Activated B cell treated with CpG ODN at 0.5 μM for 24 hours (primary cell): ENCODE measurements at places on chromosomes 13 and 19. TPM values are rescaled to one million over a fixed set of nuclear protein-coding genes. Genes with fewer than 3 reads are reported as not detected.
A peak's percentile ranks its signal among the peaks of the same experiment; 100 is the strongest.

DNA sequence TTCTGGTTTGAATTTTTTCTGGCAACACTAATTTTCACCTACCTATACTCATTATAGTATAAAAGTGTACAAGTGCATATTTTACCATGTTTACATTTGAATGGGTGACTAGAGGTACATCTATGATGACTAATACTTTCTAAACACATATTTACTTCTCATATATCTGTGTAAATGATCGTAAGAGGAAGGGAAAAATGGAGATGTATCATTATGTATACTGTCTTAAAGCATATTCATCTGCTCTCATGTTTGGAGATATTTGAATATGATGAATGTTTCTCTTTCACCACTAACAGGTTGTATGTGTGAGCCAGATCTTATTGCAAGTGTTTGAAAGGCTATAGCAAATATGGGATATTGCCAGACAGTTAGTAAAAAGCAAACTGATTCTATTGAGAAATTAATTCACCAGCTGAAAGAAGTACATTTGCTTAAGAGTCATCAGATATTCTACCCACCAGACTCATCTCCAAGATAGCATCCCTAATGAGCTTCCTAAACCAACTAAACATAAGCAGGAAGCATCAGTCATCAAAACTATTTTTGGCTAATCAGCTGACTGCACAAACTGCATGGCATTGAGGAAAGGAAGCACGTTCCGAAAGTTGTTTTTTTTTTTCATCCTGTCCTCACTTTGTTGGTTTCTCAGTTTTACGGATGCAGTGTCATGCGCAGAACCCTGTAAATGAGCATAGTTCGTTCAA lies 738.2 kb downstream of the GPC5 start:
- H3K4me3 ChIP-seq: no peak overlapping the region
- DNase-seq: no peak
- no peak overlapping the region for H3K27ac ChIP-seq
- no peaks in the 10 kb centered on the region for H3K4me1 ChIP-seq
- no peaks in the 10 kb centered on the region for H3K36me3 ChIP-seq

GRCh38 chr13:101481421-101481820 lies 28.9 kb downstream of the ITGBL1 start:
- H3K4me1 ChIP-seq: no peaks in the 10 kb centered on the region
- no peak for DNase-seq
- H3K27me3 ChIP-seq: no peaks in the 10 kb centered on the region
- no peak overlapping the region for H3K27ac ChIP-seq
- H3K36me3 ChIP-seq: no peaks in the 10 kb centered on the region

GRCh38 chr13:106484537-106485193 lies 50.8 kb downstream of the EFNB2 start:
- no peak for DNase-seq
- peaks cover 23% of the 10 kb centered on the region for H3K27me3 ChIP-seq
- no peaks in the 10 kb centered on the region for H3K36me3 ChIP-seq
- H3K4me3 ChIP-seq: no peak overlapping the region
- no peak overlapping the region for H3K27ac ChIP-seq
- peaks cover 15% of the 10 kb centered on the region for H3K4me1 ChIP-seq

- H3K4me3 ChIP-seq: no peak overlapping the region
- H3K27me3 ChIP-seq: no peaks in the 10 kb centered on the region
- no peak overlapping the region for H3K27ac ChIP-seq
- DNase-seq: no peak
- no peaks in the 10 kb centered on the region for H3K4me1 ChIP-seq
- H3K36me3 ChIP-seq: no peaks in the 10 kb centered on the region
Observed at GRCh38 chr13:98206946-98207345, 29.9 kb upstream of the RNF113B start.

DNA sequence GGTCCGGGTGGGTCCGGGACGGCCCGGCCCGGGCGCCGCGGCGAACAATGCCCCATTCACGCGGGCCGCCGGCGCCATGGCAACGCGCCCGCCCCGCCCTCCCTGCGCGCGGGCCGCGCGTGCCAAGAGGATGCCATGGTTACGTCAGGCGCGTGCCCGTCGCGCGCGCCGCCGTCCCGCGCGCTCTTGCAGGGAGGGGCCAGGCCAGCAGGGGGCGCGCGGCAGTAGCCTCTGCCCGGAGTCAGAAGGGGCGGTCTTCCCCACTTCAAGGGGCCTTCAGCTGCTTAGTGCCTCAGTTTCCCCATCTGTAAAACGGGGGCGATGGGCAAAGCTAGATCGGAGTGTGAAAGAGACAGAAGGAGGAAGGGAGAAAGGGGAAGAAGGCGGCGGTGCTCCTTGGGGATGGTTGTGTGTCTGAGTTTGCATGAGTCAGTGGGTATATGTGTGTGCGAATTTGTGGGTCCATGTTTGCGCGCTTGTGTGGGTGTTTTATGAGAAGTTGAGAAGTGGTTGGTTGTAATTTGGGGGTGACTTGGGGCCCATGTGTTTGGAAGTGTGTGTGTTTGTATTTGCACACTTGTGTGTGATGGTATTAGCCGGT lies 11.6 kb upstream of the NFIX start:
- no peak overlapping the region for H3K4me3 ChIP-seq
- H3K36me3 ChIP-seq: no peaks in the 10 kb centered on the region
- peaks cover 5% of the 10 kb centered on the region for H3K4me1 ChIP-seq
- DNase-seq: peak; percentile 94
- H3K27me3 ChIP-seq: peaks cover 3% of the 10 kb centered on the region

DNA sequence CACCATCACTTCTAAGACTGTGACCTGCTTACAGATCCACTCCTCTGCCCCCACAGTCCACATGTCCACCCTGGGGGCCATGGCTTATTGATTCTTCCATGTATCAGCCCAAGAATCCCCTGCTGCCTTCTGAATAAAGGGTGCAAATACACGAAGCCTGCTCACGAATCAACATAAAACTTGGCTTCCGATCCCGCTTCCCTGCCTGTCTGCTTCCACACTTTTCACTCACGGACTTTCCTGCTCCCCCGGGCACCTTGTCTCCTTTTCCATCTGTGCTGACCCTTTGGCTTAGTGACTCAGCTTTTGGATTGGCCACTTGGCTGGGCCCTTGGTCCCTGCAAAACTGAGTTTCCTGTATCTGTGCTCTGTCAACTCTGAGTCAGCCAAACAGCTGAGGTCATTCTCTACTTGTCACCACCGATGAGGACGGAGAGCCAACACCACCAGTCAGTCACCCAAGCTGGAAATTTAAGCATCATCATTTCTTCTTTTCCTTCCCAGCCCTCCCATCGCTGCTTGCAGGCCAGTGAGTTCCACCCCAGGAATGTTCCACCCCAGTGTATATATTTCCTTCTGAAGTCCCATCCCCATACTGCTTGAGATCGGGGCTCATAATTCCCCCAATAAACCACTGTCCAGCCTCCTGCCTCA lies 11.4 kb upstream of the USP12 start:
- H3K4me1 ChIP-seq: peaks cover 4% of the 10 kb centered on the region
- DNase-seq: no peak
- H3K4me3 ChIP-seq: no peak overlapping the region
- H3K36me3 ChIP-seq: no peaks in the 10 kb centered on the region
- no peaks in the 10 kb centered on the region for H3K27me3 ChIP-seq
- H3K27ac ChIP-seq: no peak overlapping the region

GRCh38 chr13:46490129-46490528 lies 62.8 kb upstream of the LRCH1 start:
- H3K4me1 ChIP-seq: no peaks in the 10 kb centered on the region
- H3K27ac ChIP-seq: no peak overlapping the region
- DNase-seq: no peak

GRCh38 chr19:750640-751423 lies at the start of gene MISP:
Gene MISP (plus strand): TSS chr19:751112. CDS start chr19:756947, 5,835 bp downstream.
- no peak for DNase-seq
- no peak within 1 kb of the TSS for H3K4me3 ChIP-seq
- no peaks in the 10 kb centered on the region for H3K27me3 ChIP-seq
- no peak within 1 kb of the TSS for H3K27ac ChIP-seq
- H3K4me1 ChIP-seq: no peaks in the 10 kb centered on the region
- H3K36me3 ChIP-seq: no peaks in the 10 kb centered on the region

DNA sequence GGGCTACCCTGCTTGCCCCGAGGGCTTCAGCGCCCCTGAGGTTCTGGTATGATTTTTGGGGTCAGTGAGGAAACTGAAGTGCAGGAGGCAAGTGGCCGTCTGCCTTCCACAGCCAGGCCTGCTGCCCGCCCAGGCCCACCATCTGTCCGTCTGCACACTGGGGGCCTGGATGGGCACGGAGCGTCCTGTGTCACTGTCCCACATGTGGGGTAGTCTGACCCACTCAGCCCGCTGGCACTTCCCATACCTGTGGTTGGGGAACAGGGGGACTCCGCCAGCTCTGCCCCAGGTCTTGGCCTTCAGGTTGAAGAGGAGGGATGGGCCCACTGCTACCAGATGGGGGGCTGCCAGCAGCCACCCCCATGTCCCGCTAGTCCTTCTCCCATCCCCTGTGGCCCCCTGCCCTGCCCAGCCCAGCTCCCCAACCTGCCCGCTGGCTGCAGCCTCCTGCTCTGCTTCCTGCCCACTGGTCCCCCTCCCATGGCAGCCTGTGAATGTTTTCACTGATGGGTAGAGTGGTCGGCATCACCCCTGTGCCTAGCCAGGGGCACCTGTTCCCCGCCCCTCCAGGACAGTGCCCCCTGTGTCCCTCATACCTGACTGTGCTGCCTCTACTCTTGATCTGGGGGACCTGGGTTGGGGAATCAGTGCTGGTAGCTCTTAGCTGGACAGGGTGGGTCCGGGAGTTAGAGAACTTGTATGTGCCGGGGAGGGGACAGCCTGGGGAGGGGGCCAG lies 9.5 kb downstream of the PIAS4 start:
- DNase-seq: no peak
- no peak overlapping the region for H3K4me3 ChIP-seq
- H3K4me1 ChIP-seq: peaks cover 16% of the 10 kb centered on the region
- no peaks in the 10 kb centered on the region for H3K27me3 ChIP-seq

DNA sequence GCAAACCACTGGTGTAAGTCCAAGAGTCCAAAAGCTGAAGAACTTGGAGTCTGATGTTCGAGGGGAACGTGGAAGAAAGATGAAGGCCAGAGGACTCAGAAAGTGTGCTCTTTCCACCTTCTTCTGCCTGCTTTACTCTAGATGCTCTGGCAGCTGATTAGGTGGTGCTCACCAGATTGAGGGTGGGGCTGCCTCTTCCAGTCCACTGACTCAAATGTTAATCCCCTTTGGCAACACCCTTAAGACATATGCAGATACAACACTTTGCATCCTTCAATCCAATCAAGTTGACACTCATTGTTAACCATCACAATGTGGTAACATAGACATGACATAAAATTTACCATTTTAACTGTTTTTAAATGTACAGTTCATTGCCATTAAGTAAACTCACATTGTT lies 249.5 kb downstream of the COG6 start:
- no peak overlapping the region for H3K27ac ChIP-seq
- no peak overlapping the region for H3K4me3 ChIP-seq
- H3K36me3 ChIP-seq: no peaks in the 10 kb centered on the region

GRCh38 chr19:43957891-43958290 lies 6.9 kb downstream of the ZNF221 start:
- H3K27ac ChIP-seq: no peak overlapping the region
- no peaks in the 10 kb centered on the region for H3K27me3 ChIP-seq
- DNase-seq: no peak
- H3K4me1 ChIP-seq: no peaks in the 10 kb centered on the region

- H3K4me1 ChIP-seq: peaks cover 2% of the 10 kb centered on the region
- H3K27ac ChIP-seq: no peak overlapping the region
- H3K4me3 ChIP-seq: no peak overlapping the region
- no peaks in the 10 kb centered on the region for H3K36me3 ChIP-seq
Observed at GRCh38 chr13:58960888-58961287, 1202.8 kb downstream of the DIAPH3 start.

- H3K27me3 ChIP-seq: peaks cover 2% of the 10 kb centered on the region
- no peak for DNase-seq
- H3K4me1 ChIP-seq: peaks cover 19% of the 10 kb centered on the region
- peaks cover 36% of the 10 kb centered on the region for H3K36me3 ChIP-seq
- H3K4me3 ChIP-seq: peak within 1 kb of the TSS; percentile 24
Observed at GRCh38 chr19:2249010-2249866, at the start of gene AMH. Gene AMH (plus strand): TSS chr19:2249323. CDS start chr19:2249333, 10 bp downstream.

DNA sequence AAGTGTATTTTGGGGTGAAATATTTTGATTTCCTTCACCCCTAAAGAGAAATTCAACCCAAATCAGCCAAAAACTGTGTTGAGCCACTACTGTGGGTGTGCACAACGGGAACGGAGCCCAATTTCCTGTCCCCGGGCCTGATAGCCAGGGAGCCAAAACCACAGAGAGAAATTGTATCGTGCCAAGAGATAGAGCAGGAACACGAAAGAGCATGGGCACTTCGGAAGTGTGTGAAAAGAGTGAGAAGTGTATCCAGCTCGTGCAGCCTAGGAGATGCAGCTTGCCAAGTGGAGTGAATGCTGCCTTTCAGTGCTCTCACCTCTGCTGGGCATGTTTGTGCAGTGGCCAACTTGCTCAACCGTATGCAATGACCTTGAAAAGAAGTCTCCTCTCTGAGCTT lies 19.4 kb upstream of the PLEKHF1 start:
- peaks cover 16% of the 10 kb centered on the region for H3K27me3 ChIP-seq
- no peaks in the 10 kb centered on the region for H3K4me1 ChIP-seq
- DNase-seq: no peak
- no peak overlapping the region for H3K4me3 ChIP-seq
- H3K27ac ChIP-seq: no peak overlapping the region
- H3K36me3 ChIP-seq: no peaks in the 10 kb centered on the region

- no peak for DNase-seq
- peaks cover 30% of the 10 kb centered on the region for H3K36me3 ChIP-seq
- H3K4me3 ChIP-seq: no peak overlapping the region
- H3K4me1 ChIP-seq: no peaks in the 10 kb centered on the region
Observed at GRCh38 chr13:77196052-77196618, 130.8 kb downstream of the MYCBP2 start.

Gene ZNF253
- total RNA-seq: 24.7 and 26.3 TPM in 2 replicates

Gene SELENOV
- not detected in 2 replicates for total RNA-seq

Gene CEACAM3
- not detected in 2 replicates for total RNA-seq

Gene RXFP2
- total RNA-seq: not detected in 2 replicates

Gene RTBDN
- not detected in 2 replicates for total RNA-seq

Gene ZNF606
- 27.8 and 32.9 TPM in 2 replicates for total RNA-seq

Gene COMP
- 0.10 and 0.16 TPM in 2 replicates for total RNA-seq

Gene IFNL1
- not detected in 2 replicates for total RNA-seq

Gene FOXO1
- 47.5 and 50.4 TPM in 2 replicates for total RNA-seq

Gene CEACAM1
- 7.1 and 9.4 TPM in 2 replicates for total RNA-seq

Gene ZNF729
- not detected in 2 replicates for total RNA-seq

Gene KRI1
- total RNA-seq: 44.7 and 48.1 TPM in 2 replicates
